ENCODE measurements at places on chromosomes 4 and X.

DNA sequence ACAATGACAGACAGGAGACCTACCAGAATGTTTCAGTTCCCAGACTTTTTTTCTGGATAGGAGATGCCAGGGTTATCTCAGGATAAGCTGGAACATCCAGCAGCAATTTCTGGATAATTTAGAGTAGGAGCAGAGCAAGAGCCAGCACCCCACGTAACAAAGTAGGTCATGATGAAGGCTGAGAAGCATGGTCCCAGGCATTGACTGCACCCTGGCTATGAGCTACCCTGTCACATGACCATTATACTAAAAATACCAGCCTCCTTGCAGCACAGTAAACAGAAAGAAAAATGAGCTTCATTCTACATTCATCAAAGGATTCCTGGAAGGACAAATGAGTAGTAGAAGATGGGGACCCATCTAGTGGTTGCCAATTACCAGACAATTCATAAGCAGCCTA is 247.4 kb upstream of the AR start:
- DNase-seq: no peak

GRCh38 chrX:16547644-16548043 is 102.3 kb upstream of the S100G start:
- no peak for DNase-seq

GRCh38 chr4:176470671-176471070 is 150.9 kb downstream of the SPCS3 start:
- DNase-seq: no peak

- no peak for DNase-seq
These were observed 60.9 kb downstream of the CPZ start for GRCh38 chr4:8653326-8654000.

DNA sequence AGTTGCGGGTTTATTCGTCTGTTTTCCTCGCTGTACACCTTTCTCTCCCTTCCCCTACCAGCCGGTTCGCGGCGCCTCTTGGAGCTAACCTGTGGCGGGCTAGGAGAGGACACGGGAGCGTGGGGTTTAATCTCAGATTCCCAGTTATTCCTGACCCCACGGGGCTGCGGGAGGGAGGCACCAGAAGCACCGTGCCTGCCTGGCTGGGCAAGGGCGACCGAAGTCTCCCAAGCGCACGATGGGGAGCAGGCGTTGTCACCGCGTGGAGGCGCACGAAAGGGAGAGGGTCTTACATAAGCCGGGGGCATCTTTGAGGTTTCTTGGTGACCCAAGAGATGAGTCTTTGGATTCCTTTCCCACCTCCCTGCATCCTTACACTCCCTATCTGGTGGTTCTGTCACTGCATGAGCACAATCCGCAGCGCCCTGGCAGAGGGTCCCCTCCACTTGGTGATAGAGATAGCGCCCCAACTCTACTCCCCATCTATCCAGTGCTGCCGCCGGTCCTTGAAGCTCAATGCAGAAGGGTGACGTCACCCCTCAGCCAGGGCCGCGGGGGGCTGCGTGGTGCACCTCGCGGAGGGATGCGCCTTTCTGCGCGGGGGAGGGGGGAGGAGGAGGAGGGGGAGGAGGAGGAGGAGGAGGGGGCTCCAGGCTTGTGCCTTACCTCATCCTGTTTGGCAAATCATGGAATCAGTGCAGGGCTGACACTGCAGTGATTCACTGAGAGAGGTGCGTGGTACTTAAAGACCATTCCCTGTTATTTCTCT is 793 bp downstream of the TSPAN7 start:
- no peak for DNase-seq

- no peak for DNase-seq
These were observed 35.1 kb downstream of the PAQR3 start for GRCh38 chr4:78904143-78904542.

DNA sequence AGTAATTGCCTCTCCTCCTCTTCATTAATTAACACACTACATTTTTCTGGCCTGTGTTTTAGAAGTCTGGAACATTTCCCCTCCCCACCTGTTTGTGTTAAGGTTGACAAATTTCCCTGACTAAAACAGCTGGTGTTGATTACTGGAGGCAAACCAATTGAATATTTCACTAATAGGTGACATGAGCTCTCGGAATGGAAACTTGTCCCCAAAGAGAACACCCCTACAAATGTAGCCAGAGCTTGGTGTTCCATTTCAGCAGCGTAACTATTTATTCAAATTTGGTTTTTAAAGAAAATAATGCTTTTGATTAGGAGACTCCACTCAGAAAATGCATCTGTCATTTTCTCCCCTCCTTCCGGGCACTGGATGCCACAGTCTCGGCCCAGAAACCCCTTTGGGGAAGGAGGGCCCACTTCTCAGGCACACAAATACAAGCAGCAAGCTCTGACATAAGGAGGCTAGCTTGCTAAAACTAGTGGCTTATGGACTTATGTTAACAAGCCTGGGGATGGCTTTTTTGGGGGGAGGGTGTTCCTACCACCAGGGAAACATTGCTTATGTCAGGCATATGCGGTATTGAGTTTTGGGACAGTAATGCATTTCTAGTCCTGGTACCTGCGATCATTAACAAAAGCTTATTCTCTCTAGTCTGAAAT is 2.2 kb downstream of the RNF150 start:
- no peak for DNase-seq

- DNase-seq: no peak
These were observed 95.4 kb downstream of the SHOX start for GRCh38 chrX:725971-726370.

GRCh38 chr4:48103483-48104139 is 30.4 kb downstream of the TXK start:
- DNase-seq: no peak

DNA sequence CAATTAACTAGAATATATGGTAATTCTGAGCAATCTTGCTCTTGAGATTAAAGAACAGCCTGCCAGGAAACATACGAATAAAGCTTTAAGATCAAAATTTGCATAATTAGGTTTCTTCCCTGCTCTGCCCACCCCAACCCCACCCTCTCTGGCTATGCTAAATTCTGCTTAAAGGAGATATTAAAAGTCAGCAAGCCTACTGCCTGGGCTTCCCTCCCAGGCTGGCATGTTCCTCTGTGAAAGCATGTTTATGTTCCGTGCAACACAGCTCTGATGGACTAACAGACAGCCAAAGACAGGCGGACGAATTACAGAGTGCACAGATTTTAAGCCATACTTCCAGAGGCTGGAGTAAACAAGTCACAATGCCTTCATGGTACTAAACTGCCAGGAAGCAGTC is 28.4 kb downstream of the CD99L2 start:
- no peak for DNase-seq

GRCh38 chr4:87819281-87819919 is 13.4 kb upstream of the MEPE start:
- peak; percentile 74 for DNase-seq

- no peak for DNase-seq
These were observed 1191.0 kb upstream of the AGA start for GRCh38 chr4:178633263-178633662.

DNA sequence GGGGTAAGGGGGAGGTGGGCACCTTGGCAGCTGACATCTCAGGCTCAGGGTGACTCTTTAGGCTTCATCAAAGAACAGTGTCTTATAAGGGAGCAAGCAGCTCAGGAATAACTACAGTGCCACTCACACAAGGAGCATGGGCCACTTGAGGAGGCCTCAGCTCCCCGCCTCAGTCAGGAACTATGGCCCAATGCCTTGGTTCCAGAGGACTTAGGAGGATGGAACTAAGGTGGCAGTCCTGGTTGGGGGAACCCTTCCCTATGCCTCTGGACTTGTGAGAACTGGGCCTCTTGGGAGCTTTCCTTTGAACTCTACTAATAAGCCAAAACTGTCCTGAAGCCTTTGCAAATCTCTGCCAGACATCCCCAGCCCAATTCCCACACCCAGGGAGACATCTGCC is 160.6 kb downstream of the EFNB1 start:
- DNase-seq: no peak

- DNase-seq: no peak
These were observed 48.5 kb upstream of the PDLIM3 start for GRCh38 chr4:185583813-185584212.

- no peak for DNase-seq
These were observed 12.7 kb downstream of the FGFBP1 start for GRCh38 chr4:15925830-15926229.

DNA sequence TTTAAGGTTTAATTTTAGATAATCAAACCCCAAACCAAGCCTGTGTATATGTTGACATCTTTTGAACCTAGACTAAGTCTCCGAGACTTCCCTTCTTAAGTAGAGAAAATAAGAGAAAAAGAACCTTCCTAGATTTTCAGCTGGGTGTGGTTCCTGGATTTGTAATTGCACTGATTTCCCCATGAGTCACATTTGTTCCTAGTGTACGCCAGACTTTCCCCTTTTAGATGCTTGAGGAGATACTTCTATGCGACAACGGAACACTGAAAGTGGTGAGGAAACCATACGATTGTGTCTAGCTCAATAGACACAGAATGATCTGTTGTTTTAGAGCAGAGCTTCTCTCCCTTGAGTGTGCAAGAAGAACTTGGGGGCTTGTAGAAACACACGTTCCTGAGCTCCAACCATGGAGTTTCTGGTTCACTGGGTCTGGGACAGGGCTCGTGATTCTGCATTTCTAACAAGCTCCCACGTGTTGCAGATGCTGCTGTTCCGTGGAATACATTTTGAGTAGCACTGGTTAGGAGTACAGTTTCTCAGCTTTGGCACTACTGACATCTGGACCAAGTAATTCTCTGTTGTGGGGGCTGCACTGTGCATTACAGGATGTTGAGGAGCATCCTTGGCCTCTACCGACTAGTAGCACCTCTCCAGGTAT is 87.1 kb downstream of the AMELX start:
- DNase-seq: no peak

GRCh38 chr4:156476359-156476758 is 495.2 kb downstream of the PDGFC start:
- no peak for DNase-seq

- no peak for DNase-seq
These were observed 291.2 kb downstream of the ASMT start for GRCh38 chrX:1906028-1906427.

DNA sequence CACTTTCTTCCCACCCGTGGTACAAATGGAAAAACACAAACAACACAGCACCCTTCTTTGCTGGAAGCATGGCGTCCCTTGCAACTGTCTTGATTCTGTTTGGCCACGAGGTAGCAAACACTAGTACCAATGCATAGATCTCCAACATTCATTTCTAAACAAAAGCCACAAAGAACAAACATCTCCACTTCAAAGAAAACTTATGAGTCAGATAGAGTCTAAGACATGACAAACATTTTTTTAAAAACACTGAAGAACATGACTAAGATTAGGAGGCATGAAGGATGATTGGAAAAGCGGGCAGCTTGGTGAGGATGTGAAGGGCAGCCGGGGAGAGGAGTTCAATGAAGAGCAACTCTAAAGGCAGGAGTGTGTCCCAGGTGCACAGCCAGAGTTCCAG is 197.6 kb upstream of the FAM9B start:
- no peak for DNase-seq

- DNase-seq: no peak
These were observed 117.4 kb downstream of the ATRX start for GRCh38 chrX:77668391-77669237.

DNA sequence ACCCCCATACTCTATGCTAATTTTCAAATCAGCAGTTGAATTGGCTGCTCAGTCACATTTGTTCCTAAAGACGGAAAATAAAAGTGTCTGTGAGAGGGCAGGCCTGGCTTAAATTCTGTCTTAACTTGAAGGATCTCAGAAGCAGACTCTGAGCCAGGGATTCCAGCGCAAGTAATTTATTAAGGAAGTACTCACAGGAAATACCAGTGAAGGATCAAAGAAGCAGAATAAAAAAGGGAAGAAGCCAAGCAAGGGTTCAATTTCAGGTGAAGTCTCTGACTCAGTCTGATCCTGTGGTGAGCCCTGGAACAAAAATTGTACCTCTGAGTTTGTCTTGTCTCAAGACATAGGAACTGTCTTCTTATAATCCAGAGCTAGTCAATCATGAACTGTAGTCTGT is 52.2 kb downstream of the IL1RAPL1 start:
- DNase-seq: no peak

GRCh38 chrX:38811515-38812243 is 10.4 kb downstream of the MID1IP1 start:
- DNase-seq: no peak

Measured in NT2/D1 (cell line).